Left lung (tissue), 14 donors: ENCODE measurements at places on chromosomes 5 and 9. TPM values are rescaled to one million over a fixed set of nuclear protein-coding genes. Genes with fewer than 3 reads are reported as not detected.
A peak's percentile ranks its signal among the peaks of the same experiment; 100 is the strongest.

DNA sequence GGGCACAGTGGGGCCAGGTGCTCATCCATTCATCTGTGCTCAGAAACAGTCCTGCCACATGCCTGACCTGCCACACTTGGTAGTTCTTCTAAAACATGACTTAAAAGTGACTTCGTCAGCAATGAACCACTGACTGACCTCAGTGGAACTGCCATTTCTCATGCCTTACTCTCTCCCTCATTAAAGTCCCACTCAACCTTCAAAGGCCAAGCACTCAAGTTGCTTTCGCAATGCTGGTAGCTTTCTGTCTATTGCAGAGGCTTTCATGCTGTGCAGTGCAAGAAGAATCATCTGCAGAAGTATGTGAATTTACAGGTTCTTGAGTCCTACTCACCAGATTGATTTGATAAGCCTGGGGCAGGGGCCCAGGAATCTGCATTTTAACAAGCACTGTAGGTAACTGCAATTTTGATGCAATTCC lies 23.9 kb downstream of the B4GALT1 start:
- H3K27ac ChIP-seq: peak overlapping the region; percentile 75
- H3K27me3 ChIP-seq: no peaks in the 10 kb centered on the region
- no peak for DNase-seq

- peak within 1 kb of the TSS; percentile 93 for H3K27ac ChIP-seq
- no peak for DNase-seq
These were observed at the start of gene RNF38 for GRCh38 chr9:36399980-36400331. RNF38 (minus strand) TSS chr9:36400269; CDS start chr9:36400108, 161 bp downstream.

DNA sequence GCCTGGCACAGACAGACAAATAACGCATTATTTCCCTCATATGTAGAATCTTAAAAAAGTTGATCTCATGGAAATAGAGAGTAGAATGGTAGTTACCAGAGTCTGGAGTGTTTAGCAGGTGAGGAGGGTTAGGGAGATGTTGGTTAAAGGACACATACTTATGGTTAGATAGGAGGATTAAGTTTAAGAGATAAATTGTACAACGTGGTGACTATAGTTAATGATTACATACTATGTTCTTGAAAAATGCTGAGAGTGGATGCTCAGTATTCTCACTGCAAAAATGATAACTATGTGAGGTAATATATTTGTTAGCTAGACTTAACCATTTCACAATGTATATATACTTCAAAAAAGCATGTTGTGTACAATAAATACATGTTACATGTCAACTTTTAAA lies 38.0 kb downstream of the CERT1 start:
- H3K4me1 ChIP-seq: no peaks in the 10 kb centered on the region
- no peak overlapping the region for H3K4me3 ChIP-seq

GRCh38 chr5:22678886-22679285 lies 174.3 kb downstream of the CDH12 start:
- no peaks in the 10 kb centered on the region for H3K27me3 ChIP-seq
- H3K27ac ChIP-seq: no peak overlapping the region

Gene SV2C
- 0.37 TPM for total RNA-seq

DNA sequence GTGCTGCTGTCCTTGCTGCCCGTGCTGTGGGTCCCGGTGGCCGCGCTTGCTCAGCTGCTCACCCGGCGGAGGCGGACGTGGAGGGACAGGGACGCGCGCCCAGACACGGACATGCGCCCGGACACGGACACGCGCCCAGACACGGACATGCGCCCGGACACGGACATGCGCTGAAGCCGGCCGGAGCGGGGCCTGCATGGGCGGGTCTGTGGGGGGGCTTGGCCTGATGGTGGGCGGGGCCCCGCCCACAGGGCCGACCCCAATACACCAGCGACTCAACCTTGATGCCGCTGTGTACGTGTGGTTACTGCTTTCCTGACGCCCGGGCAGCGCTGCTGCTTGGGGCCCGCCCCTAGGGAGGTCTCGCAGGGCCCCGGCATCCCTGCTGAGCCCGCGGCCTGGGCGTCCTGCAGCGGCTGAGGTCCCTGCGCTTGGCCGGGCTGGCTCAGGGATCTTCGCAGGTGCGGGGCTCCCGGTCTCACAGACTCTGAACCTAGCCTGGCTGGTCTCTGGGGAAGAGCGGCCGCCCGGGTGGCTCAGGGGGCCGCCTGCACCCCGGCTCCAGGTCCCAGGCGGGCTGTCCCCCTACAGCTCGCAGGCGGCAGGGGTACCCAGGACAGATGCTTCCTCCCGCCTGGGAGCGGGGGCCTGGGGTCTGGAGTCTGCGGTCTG lies 20.9 kb downstream of the SLC6A18 start:
- no peak overlapping the region for H3K4me3 ChIP-seq
- no peak for DNase-seq
- H3K36me3 ChIP-seq: no peaks in the 10 kb centered on the region
- no peaks in the 10 kb centered on the region for H3K4me1 ChIP-seq
- H3K27ac ChIP-seq: no peak overlapping the region

- H3K27me3 ChIP-seq: no peaks in the 10 kb centered on the region
- peak overlapping the region; percentile 82 for H3K27ac ChIP-seq
- no peak overlapping the region for H3K4me3 ChIP-seq
- peaks cover 18% of the 10 kb centered on the region for H3K4me1 ChIP-seq
- H3K36me3 ChIP-seq: no peaks in the 10 kb centered on the region
- DNase-seq: no peak
These were observed 41.5 kb downstream of the SH3PXD2B start for GRCh38 chr5:172412724-172413286.

DNA sequence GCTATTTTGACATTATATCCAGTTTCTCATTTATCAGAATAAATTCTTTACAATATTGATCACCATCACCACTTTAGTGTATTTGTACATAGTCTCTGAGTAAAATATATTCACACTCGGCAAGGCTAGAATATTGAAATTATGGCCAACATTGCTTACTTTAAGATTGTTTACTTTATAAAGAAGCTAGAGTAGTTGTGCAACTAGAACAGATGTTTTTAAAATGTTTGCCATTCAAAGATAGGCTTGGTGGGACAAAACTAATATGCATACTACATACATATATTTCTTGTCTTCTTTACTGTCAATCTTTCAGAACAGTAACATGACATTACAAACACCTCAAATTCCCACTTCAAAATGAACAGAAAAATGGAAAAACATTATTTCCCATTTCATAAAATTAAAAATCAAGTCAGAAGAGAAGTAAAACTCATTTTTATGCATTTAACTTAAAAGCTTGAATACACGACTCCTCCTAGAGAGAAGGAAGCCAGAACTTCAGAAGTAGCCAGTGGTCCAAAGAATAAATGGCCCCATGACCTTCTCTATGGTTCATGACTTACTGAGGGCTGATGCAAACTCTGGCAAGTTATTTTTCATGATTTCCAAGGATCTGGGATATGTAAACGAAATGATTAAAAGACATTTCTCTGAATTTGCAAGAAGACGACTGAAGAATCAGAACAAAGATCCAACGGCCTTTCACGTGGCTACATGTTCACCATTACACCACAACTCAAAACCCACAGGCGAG lies 14.1 kb downstream of the MTX3 start:
- H3K27ac ChIP-seq: no peak overlapping the region
- H3K4me3 ChIP-seq: no peak overlapping the region
- DNase-seq: no peak
- H3K27me3 ChIP-seq: no peaks in the 10 kb centered on the region

Gene ANKRD20A1
- total RNA-seq: 1.0 TPM

DNA sequence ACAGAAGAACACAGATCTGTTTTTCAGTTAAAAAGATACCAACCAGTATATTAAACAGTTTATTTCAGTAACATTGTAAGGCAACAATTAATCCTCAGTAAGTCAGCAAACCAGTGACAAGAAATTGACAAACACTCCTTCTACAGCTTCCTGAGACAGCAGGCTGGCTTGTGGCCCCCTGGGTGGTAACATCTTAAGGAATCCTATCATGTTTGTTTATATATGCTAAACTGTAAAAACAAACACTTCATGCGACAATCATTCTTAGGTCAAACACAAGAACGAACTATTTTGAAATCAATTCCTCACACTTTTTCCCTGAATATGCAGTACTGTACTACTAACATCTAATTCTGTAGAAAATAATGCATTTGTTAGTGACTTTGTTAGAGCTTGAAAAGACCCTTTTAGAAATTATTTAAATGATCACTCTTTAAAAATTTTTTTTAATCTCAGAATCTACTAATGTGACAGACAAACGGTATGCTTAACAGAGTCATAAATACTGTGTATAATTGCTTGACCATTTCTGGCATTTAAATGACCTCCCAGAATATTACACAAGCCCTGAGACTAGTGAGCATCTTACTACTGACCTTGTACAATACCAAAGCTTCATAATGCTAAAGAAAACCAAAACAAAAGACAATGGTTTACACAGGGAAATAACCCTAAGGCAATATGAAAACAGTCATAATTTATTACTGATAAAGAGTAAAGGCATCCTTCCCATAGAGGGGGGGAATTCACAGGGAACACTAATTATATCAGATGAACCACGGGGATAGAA lies 48.2 kb downstream of the ERMP1 start:
- no peak overlapping the region for H3K27ac ChIP-seq
- H3K27me3 ChIP-seq: no peaks in the 10 kb centered on the region
- H3K36me3 ChIP-seq: peaks cover 39% of the 10 kb centered on the region
- no peak overlapping the region for H3K4me3 ChIP-seq
- peaks cover 18% of the 10 kb centered on the region for H3K4me1 ChIP-seq

Gene TOPORS
- total RNA-seq: 15.1 TPM

DNA sequence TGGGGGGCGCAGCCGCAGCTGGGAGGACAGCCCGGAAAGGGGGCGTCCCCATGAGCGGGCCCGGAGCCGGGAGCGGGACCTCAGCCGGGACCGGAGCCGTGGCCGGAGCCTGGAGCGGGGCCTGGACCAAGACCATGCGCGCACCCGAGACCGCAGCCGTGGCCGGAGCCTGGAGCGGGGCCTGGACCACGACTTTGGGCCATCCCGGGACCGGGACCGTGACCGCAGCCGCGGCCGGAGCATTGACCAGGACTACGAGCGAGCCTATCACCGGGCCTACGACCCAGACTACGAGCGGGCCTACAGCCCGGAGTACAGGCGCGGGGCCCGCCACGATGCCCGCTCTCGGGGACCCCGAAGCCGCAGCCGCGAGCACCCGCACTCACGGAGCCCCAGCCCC lies 47.0 kb downstream of the TJP2 start:
- no peak for DNase-seq
- H3K27me3 ChIP-seq: no peaks in the 10 kb centered on the region
- no peak overlapping the region for H3K4me3 ChIP-seq
- H3K27ac ChIP-seq: no peak overlapping the region

GRCh38 chr5:112174959-112175594 lies 244.0 kb downstream of the EPB41L4A start:
- no peaks in the 10 kb centered on the region for H3K27me3 ChIP-seq
- H3K4me1 ChIP-seq: no peaks in the 10 kb centered on the region
- no peak overlapping the region for H3K27ac ChIP-seq
- no peak overlapping the region for H3K4me3 ChIP-seq
- H3K36me3 ChIP-seq: no peaks in the 10 kb centered on the region

GRCh38 chr5:137282216-137282615 lies 216.9 kb downstream of the SPOCK1 start:
- DNase-seq: no peak
- H3K27ac ChIP-seq: no peak overlapping the region
- H3K4me3 ChIP-seq: no peak overlapping the region
- no peaks in the 10 kb centered on the region for H3K27me3 ChIP-seq
- no peaks in the 10 kb centered on the region for H3K36me3 ChIP-seq

GRCh38 chr5:14457476-14457875 lies 124.1 kb upstream of the OTULINL start:
- no peaks in the 10 kb centered on the region for H3K4me1 ChIP-seq
- H3K4me3 ChIP-seq: no peak overlapping the region
- H3K27me3 ChIP-seq: no peaks in the 10 kb centered on the region
- no peak overlapping the region for H3K27ac ChIP-seq
- no peaks in the 10 kb centered on the region for H3K36me3 ChIP-seq

- no peak overlapping the region for H3K4me3 ChIP-seq
- H3K36me3 ChIP-seq: no peaks in the 10 kb centered on the region
- no peaks in the 10 kb centered on the region for H3K27me3 ChIP-seq
- no peak overlapping the region for H3K27ac ChIP-seq
- H3K4me1 ChIP-seq: no peaks in the 10 kb centered on the region
These were observed 923.8 kb upstream of the CDH9 start for GRCh38 chr5:27962198-27962597.

GRCh38 chr5:117245130-117245529 lies 670.5 kb upstream of the SEMA6A start:
- H3K27ac ChIP-seq: no peak overlapping the region
- H3K4me3 ChIP-seq: no peak overlapping the region
- no peaks in the 10 kb centered on the region for H3K36me3 ChIP-seq
- no peaks in the 10 kb centered on the region for H3K27me3 ChIP-seq

- no peak for DNase-seq
- H3K27me3 ChIP-seq: no peaks in the 10 kb centered on the region
- H3K36me3 ChIP-seq: peaks cover 17% of the 10 kb centered on the region
- H3K4me1 ChIP-seq: no peaks in the 10 kb centered on the region
- H3K27ac ChIP-seq: no peak overlapping the region
- H3K4me3 ChIP-seq: no peak overlapping the region
These were observed 43.3 kb downstream of the CREBRF start for GRCh38 chr5:173099461-173099860.

DNA sequence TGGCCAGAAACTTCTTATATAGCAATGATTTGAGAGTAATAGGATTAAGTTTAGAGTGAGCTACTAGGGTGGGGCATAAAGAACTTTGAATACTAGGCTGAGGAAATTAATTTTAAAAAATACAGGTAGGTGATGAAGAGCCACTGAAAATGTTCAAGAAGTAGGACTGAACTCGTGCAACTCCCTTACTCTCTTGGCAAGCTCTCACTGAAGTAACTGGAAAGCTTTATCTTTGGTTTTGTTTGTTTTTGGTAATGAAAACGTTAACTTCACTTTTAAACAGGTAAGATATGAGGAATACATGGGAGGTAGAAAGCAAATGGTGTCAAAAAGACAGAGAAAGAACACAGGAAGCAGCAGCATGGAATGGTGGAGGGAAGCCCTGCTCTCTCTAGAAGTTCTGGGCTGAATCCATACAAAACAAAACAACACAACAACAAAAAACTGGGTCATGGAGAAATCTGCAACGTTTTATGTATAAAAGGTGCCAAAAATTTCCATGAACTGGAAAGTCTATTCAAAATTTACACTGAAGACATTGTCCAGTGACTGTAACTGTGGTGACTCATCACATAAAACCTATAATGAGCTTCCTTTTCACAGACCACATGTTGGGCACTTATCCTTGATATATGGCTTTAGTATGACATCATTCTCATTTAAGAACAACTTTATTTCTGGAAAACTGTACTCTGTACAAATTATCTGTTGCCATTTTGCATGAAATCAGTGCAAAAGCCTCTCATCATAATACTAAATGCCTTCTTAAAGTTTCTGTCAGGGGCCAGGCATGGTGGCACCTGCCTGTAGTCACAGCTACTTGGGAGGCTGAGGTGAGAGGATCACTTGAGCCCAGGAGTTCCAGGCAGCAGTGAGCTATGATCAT lies 91.2 kb upstream of the CHD1 start:
- H3K36me3 ChIP-seq: no peaks in the 10 kb centered on the region
- peak overlapping the region; percentile 34 for H3K27ac ChIP-seq
- peaks cover 12% of the 10 kb centered on the region for H3K4me1 ChIP-seq
- no peaks in the 10 kb centered on the region for H3K27me3 ChIP-seq
- no peak overlapping the region for H3K4me3 ChIP-seq
- no peak for DNase-seq

GRCh38 chr9:93629920-93630319 lies 53.5 kb downstream of the PHF2 start:
- no peak for DNase-seq
- no peaks in the 10 kb centered on the region for H3K36me3 ChIP-seq
- H3K4me3 ChIP-seq: no peak overlapping the region
- H3K4me1 ChIP-seq: no peaks in the 10 kb centered on the region
